ENCODE measurements at places on chromosomes 6 and 20.

DNA sequence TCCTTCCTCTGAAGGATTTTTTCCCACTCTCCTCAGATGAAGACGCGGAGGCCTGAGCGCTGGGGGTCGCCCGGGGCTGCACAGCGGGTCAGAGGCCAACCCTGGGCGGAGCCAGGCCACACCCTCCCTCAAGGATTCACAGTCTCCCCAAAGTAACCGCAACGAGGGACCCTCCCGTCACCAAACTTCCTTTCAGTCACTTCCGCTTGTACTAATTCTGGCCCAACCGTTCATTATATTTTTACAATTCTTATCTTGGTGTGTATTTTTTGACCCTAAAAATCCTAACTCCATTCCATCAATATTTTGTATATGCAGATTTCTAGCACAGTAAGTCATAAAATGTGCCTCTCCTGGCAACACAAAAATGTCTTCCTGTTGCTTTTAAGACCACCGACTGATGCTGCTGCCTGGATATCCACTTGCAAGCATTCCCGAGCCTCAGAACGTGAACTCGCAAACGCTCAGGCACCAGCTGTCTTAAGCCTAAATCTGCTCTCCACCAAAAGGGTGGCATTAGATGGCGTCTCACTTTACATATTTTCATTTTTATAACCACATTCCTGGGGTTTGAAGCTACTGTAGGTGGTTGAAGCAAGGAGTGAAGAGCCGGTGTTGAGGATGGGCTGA is 128.0 kb downstream of the DLL1 start:
- no peak for DNase-seq

GRCh38 chr6:169886631-169887227 is 135.3 kb downstream of the ERMARD start:
- DNase-seq: no peak

- DNase-seq: no peak
Observed at GRCh38 chr6:167528976-167529375, 204.1 kb downstream of the TTLL2 start.

- no peak for DNase-seq
Observed at GRCh38 chr20:58161192-58161591, 67.3 kb downstream of the ANKRD60 start.

DNA sequence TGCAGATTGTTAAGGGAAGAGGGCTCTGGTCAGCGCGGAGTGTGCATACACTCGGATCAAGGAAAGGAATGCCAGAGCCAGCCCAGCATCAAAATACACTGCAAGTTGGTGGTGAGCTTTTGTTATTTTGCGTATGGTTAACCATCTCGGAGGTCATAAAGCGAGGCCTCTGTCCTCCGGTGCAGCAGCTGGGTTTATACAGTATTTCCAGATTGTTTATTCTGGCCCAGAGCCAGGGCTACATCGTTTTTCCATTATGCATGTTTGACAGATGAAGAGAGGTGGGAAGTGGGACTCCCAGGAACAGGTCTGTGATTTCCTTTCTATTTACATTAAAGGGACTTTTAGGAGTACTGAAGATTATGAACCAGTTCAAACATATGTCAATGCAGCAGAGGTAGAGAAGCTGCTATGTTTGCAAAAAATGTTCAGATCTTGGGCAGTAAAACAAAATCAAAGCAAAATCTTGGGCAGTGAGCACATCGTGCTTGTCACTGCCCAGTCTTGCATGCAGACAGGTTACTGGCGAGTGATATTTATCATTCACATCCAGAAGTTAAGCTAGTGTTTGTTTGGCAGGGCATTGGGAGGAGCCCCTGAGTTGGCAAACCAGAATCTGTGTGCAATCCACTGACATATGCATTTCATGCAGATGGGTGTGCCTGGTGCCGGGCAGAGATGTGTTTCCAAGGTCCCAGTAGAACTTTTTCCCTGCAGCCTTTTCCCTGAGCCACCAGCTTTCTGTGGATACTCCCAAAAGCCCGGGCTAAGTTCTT is 256.3 kb upstream of the TAB2 start:
- DNase-seq: no peak

GRCh38 chr6:87822011-87822410 is 120.0 kb upstream of the AKIRIN2 start:
- no peak for DNase-seq

DNA sequence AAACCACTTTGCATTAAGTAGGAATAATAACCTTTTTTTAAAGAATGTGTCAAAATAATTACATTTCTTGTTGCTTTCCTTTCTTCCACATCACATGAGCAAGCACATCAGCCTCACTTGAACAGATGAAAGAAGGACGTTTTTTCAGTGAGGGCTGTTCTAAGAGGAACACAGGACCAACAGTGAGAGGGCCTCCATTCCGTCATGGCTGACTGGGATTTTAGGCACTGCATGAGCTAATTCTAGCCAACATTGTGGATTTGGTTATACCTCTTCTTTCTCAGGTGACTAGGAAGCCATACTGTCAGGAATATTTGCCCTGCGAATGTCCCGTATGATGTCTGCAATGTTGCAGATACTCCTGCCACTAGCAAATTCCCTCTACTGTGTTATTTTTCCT is 87.6 kb downstream of the LINC00237 start:
- no peak for DNase-seq
